Activated CD4-positive, alpha-beta T cell treated with anti-CD3 and anti-CD28 coated beads for 36 hours (primary cell): ENCODE measurements at places on chromosomes 16 and 17.
A peak's percentile ranks its signal among the peaks of the same experiment; 100 is the strongest.

DNA sequence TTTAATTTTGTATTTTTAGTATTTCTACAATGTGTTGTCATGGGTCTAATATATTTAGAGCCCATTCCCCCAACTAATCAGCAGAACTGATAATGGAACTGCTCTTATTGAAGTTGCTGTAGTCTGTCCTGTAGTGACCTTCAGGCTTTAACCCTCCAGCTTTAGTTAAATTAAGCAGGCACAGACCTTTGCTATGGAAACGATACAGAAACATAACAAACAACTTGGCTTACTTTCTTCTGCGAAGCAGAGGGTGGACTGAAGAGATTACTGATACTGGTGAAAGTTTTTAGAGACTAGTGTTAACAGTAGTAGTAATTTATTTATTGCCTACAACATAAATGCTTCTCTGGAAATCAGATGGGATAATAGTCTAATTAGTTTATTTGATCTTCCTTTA lies 61.4 kb downstream of the NFATC3 start:
- DNase-seq, result no peak

GRCh38 chr16:86219655-86220445 lies 290.5 kb upstream of the FOXF1 start:
- no peak for DNase-seq

DNA sequence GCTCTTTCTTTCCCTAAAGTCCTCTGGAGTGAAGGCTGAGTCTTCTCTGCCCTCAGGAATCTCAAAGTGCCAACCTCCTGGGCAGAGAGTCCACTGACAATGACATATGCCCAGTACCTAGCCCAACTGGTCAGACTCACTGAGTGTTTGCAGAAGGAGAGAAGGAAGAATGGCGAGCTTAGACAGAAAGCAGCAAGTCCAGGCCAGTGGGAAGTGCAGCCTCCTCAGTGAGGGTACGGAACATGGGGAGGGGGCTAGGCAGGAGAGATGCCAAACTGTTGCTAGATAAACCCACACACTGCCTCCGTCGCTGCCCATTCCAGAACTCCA lies 678 bp downstream of the EXOC7 start:
- no peak for DNase-seq

DNA sequence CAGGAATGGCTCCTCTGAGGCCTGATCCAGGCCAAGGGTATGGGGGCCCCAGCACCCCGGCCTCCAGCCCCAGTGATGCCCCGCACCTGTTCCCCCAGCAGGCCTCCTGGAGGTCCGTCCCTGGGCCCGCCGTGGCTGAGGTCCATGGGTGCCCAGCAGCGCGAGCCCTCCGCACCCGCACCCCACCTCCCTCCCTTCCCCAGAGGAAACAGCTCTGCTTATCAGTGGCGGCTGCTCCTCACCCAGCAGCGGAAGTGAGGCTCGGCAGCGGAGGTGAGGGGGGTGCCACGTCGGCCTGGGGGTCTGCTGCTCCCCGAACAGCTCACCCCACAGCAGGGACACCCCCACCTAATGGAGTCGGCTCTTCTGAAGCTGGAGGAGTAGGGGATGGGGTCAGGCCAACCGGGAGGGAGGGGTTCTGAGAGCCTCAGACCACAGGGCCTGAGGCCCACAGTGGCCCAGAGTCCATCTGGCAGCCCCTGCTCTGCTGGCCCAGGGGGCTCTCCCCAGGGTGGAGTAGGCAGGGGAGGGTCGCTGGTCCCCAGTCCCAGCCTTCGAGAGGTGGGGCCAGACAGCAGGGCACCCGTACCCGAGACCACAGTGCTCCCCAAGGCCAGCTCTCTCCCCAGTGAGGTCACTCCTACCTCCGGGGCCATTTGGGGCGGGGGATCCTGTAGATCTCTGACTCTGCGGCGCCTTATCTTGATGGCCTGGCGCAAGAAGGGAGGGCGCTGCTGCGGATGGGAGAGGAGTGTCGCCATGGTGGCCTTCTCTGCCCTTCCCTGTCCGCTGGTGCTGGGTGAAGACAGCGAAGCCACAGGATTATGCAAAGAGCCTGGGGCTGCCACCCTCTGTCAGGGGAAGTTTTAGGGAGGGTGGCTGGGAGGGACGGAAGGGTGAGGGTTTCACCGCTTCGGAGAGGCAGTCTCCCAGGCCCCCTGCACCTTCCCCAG lies at the start of gene UNC13D:
Gene UNC13D, minus strand, starts transcription at position 828 of the 953 bp plus-strand sequence. Its CDS starts 67 bp downstream, at position 761.
- peak; percentile 76 for DNase-seq

DNA sequence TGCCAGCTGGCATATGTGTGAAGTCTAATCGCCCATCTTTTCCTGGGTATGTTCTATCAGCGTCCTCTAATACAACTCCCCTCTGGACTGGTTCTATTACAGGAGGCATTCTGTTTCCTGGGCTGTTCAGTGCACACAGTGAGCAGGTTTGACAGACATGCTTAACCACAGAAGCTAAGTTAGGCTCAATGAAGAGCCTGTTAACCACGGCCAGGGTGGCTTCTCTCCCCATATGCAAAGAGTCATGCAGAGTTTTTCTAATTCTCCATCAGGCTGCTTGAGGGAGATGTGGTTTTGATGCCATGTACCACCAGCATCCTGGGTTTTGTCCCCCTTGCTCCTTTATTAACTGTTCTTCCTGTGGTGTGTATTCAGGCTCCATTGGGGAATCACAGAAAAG lies 57.2 kb upstream of the ALOX12 start:
- no peak for DNase-seq

GRCh38 chr16:57166951-57167350 lies 18.9 kb downstream of the PSME3IP1 start:
- no peak for DNase-seq

- DNase-seq, result no peak
Measured at GRCh38 chr16:2226245-2226793, 2.9 kb downstream of the E4F1 start.

DNA sequence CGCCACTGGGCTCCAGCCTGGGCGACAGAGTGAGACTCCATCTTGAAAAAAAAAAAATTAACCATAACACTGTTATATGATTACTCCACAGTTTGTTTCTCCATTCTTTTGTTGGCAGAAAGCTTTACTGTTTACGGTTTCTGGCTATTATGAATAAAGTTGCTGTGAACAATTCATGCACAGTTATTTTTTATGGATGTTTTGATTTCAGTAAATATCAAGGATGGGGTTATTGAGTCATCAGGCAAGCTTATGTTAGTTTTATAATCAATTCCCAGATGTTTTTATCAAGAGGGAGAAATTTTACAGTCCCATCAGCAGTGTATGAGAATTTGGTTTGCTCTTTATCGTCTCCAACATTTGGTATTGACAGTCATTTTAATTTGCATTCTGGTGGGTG lies 67.9 kb downstream of the TAOK1 start:
- no peak for DNase-seq

GRCh38 chr16:55045329-55045728 lies 114.7 kb downstream of the IRX5 start:
- no peak for DNase-seq
